ENCODE measurements at places on chromosomes 12 and 14. TPM values are rescaled to one million over a fixed set of nuclear protein-coding genes. Genes with fewer than 3 reads are reported as not detected.

- no peak for DNase-seq
Measured at GRCh38 chr12:60257063-60257462, 661.2 kb downstream of the SLC16A7 start.

- peak; percentile 29 for DNase-seq
Measured at GRCh38 chr14:101601606-101602465, 40.5 kb downstream of the DIO3 start.

GRCh38 chr12:128458301-128458974 is 191.5 kb downstream of the TMEM132C start:
- no peak for DNase-seq

- peak; percentile 69 for DNase-seq
Measured at GRCh38 chr12:124655048-124655697, 87.8 kb upstream of the NCOR2 start.

DNA sequence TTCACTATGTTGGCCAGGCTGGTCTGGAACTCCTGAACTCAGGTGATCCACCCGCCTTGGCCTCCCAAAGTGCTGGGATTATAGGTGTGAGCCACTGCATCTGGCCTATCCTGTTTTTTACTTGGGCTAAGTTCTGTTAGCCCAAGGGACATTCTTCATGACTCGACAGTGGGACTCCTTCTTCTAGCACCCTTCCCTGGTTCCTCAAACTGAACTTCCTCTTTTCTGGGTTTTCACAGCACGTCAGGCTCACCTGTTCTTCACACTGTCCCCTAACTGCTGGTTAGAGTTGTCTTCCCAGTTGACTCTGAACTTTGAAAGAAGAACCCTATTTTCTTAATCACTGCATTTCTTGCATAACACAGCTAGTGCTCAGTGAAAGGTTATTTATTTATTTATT is 22.5 kb downstream of the CABP1 start:
- no peak for DNase-seq

GRCh38 chr12:67280088-67280487 is 10.9 kb downstream of the CAND1 start:
- no peak for DNase-seq

Gene AKAP3
- 1.6 TPM for total RNA-seq

- no peak for DNase-seq
Measured at GRCh38 chr12:28390761-28391385, 200.6 kb downstream of the CCDC91 start.

DNA sequence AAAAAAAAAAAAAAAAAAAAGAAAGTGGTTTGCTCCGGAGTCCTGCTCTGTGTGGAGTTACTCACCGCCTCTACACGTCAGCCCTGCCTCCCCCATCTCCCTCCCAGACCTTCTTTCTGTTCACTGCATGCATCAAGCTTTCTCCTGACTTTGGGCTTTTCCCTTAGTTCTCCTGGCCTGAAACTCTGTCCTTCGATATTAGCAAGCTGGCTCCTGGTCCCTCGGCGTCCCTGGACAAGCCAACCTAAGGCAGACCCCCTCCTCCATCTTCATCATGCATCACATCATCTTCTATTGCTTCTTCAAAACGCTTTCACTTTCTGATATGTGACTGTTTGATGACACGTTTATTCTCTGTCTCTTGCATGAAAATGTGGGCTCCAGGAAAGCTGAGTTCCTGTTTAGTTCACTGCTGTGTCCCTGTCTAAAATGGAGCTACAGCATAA is 40.6 kb downstream of the SLC15A4 start:
- DNase-seq = no peak

DNA sequence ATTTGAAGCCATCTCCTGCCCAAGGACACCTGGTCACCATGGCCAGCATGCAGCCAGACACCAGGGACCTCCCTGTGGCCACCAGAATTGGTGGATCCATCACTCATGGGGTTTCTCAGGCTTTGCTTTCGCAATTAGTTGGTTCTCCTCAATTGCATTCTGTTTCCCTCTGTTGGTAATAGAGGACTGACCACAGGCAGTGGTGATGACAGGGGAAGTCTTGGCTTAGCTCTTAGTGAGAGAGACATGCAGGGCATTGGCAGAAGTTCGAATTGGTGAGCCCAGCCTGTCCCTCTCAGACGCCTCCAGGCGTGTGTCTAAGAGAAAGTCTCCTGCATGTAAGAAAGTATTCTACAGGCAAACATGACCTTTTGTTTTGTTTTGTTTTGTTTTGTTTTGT is 21.3 kb downstream of the HCAR2 start:
- no peak for DNase-seq

DNA sequence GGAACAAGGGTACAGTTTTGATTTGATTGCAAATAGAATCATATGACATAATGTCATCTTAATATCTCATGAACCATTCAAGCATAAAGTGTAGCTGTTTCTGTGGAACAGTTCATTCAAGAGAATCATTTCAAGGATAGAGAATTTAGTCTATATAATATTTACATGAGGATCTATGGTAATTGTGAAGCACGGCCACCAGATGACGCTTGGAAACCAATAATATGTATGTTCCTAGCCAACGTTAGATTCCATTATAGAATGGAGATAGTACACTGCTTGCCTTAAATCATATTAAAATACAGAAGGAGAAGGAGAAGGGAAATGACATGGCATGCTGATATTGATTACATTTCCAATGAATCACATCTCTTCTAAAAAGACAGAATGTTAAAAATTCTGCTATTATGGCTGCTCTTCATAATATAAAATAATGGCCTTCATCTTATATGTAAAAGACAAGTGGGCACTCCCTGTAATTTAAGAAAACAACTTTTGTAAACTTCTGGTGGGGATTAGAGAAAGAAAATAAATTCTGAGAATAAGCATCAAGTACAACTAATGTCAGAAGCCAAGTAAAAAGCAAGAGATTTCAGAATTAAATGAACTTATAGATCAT is 351.0 kb downstream of the NAV3 start:
- no peak for DNase-seq

DNA sequence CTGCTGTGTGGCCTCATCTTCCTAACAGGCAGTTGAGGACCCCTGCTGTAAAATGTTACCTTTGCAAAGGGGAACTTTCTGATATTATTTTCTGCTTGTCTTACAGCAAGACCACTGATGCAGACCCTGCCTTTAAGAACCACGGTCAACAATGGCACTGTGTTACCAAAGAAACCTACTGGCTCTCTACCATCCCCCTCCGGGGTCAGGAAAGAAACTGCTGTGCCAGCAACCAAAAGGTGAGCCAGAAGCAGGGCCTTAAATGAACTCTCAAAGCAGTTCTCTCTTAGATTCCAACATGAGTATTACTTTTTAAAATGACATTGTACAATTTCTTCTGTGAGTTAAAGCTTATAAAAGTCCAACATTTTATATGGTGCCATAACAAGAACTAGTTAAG is 72.2 kb downstream of the EML1 start:
- DNase-seq = no peak

Gene IL23A
- total RNA-seq = 0.43 TPM

Gene PTPN21
- 12.6 TPM for total RNA-seq

DNA sequence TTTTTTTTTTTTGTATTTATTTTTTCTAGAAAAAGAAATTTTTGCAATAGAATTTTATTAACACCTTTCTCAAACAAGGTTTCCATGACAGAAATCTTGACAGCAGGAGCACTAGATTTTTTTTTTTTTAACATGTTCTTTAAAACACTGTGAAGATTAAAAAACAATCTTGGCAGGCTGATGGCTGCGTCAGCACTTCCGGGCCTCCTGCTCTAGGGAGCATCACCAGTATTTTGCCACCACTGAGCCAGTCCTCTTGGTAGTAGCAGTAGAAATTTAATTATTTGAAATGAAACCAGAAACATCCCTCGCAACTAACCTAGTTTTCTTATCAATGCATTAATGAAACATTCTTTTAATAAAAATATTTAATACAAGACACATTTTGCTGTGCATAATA is 99.6 kb downstream of the APAF1 start:
- no peak for DNase-seq

Gene KERA
- total RNA-seq = not detected

Gene TBX3
- 37.2 TPM for total RNA-seq

GRCh38 chr12:50746431-50746830 is 17.5 kb upstream of the ATF1 start:
- no peak for DNase-seq

GRCh38 chr14:90627478-90627877 is 188.8 kb downstream of the TTC7B start:
- DNase-seq = no peak

GRCh38 chr12:92431146-92431545 is 271.6 kb upstream of the PLEKHG7 start:
- DNase-seq = no peak

GRCh38 chr14:100078997-100079725 is 13.9 kb downstream of the EVL start:
- no peak for DNase-seq

Gene BHLHE41
- total RNA-seq = 1.9 TPM

DNA sequence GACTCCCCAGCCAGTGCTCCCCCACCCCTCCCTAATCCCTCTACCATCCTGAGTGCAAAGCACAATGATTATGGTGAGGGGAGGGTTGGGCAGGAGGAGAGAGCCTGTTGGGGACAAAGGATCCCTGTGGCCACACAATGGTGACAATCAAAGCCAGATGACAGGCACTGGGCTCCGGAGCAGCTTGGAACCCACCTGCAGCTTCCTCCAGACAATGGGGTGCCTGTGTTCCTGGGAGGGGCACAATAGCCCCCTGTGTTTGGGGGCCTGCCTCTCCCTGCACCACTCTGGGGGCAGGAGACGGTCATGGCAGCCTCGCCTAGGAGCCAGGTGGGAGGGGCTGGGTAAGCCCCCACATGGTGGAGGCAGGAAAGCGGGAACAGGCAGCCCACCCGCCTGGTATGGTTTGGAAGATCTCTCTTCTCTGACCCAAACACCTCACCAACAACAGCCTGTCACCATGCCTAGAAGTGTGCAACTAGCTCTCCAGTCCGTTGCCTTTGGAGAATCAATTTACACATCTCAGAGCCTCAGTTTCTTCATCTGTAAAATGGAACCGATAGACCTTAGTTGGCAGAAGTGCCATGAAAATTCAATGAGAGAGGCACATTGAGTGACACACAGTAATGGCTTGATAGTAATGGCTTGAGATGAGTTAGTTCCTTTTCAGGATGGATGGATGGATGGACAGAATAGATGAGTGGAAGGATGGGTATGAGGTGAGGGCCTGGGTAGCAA is 53.0 kb downstream of the MVK start:
- DNase-seq = no peak

Gene TCP11L2
- total RNA-seq = 8.9 TPM

GRCh38 chr12:12872934-12873275 is 18.5 kb upstream of the GPRC5A start:
- no peak for DNase-seq

Gene ZBTB42
- total RNA-seq = 4.9 TPM

Gene NT5DC3
- total RNA-seq = 9.3 TPM

DNA sequence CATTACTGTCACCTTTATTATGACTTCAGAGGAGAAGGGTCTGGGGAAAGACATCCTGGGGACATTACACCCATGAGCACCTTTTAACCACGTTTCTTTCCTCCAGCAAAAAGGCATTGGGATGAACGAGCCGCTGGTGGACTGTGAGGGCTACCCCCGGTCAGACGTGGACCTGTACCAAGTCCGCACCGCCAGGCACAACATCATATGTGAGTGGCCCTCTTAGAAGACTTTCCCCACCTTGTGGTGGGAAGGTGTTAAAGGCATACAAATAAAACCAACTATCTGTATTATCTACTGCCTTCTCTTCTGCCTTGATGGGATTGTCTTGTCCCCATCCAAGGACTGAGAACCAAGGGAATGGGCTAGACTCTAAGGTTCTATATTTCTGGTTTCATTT is 6.0 kb downstream of the PSMD9 start:
- no peak for DNase-seq

DNA sequence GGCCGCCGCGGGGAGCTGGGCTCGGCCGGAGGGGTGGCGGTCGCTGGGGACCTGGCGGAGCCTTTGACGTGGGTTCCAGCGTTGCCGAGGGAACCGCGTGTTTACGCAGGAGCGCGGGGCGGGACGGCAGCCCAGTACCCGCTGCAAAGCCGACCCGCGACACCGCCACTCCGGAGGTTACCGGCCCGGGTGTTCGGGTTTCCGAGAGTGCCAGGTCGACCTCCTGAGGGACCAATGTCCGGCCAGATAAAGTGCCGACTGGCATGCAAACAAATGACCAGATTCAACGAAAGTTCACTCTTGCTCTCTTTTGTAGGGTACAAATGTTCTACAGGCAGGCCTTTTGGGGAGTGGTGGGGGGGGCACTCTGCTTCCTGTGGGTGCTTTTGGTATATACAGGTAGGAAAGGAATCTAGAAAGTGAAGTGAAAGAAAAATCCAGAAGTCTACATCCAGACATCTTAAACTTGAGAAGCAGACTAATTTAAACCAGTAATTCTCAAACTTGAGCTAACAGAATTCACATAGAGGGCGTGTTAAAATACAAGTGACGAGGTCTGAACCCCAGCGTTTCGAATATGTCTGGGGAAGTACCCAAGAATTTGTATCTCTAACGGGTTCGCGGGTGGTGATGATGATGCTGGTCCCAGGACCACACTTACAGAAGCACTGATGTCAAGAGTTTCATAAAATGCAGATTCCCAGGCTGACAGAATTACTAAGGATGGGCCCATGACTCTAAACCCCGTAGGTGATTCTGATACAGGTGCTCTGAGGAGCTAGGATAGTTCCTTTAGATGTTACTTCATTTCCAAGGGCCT is at the start of gene GPR135:
GPR135 (minus strand) TSS at position 65 of the 820 bp plus-strand sequence. CDS start 154 bp downstream, outside the sequence.
- DNase-seq = peak; percentile 79

DNA sequence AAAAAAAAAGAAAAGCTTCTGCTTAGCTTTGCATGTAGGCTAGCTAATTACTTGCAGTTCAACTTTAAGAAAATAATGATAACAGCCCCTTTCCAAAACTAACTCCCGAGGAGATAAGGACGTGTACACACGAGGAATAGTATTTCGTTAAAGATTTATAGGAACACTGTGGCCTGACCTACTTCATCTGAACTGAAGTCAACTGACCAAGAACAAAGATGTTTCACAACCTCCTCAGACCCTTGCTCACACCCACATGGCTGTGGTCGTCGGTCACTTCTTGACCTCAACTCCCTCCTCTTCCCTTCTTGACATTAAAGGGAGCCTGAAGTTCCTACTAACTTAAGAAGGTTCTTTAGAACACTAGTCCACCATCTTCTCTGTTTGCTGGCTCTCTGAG is 25.3 kb upstream of the FAM181A start:
- no peak for DNase-seq

DNA sequence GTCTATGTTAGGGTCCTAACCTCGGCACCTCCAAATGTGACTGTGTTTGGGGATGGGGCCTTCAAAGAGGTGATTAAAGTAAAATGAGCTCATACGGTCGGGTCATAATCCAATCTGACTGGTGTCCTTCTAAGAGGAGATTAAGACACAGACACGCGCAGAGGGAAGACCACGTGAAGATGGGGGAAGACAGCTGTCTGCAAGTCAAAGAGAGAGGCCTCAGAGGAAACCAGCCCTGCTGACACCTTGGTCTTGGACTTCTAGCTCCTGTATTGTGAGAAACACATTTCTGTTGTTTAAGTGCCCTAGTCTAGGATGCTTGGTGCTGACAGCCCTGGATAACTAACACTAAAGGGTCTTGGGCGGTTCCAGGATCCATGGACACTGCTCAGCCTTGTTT is 109.6 kb downstream of the DICER1 start:
- no peak for DNase-seq

GRCh38 chr14:20754308-20754707 is 8.6 kb downstream of the EDDM3A start:
- peak; percentile 58 for DNase-seq
